ENCODE measurements at places on chromosomes 7 and 10.

DNA sequence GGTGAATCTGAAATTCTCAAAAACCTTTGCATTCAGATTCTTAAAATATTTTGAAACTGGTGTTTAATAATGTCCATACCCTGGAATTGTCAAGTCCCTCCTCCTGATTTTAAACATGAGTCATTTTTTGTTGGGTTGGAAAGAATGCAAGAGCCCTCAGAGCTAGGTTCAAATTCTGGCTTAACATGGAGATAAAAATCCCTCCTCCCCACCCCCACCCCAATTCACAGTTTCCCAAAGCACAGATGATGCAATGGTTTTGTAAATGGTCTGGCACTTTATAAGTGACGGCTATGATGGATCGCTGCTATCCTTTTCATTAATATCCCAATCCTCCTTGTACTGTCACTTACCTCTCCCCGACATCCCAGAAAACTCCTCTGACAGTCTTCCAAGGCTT, 332.8 kb downstream of the PLXNA4 start:
- no peak for DNase-seq

- DNase-seq, result no peak
Observed at GRCh38 chr7:73520673-73521635, 1.1 kb downstream of the BAZ1B start.

GRCh38 chr10:114265392-114266053, 26.5 kb downstream of the VWA2 start:
- DNase-seq, result no peak

- DNase-seq, result no peak
Observed at GRCh38 chr10:86666538-86666937, 1.8 kb upstream of the LDB3 start.

DNA sequence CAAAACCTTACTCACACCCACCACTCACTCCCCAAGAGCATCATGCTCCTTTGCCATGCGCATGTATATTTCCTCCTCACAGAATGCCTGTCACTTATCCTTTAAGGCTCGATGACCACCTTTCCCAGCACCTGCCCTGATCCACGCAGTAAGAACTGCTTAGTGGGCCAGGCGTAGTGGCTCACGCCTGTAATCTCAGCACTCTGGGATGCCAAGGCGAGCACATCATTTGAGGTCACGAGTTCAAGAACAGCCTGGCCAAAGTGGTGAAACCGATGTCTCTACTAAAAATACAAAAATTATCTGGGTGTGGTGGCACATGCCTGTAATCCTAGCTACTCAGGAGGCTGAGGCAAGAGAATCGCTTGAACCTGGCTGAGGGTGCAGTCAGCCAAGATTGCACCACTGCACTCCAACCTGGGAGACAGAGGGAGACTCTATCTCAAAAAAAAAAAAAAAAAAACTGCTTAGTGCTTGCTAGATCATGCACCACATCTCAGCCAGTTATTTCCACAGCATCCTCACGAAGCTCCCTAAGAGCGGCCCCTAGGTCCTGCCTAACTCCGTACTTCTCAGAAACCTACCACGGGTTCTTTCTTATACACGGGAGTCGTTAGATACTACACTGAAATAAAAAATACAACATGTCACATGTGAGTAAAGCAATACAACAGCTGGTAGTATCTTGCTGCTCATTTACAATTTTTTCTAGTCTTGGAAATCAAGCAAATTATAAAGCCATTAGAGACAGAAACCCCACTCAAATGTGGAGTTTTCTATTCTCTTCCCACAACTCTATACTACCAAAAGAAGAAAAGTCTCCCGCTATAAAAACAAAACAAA, 37.2 kb downstream of the CYTH3 start:
- no peak for DNase-seq
